Testis (tissue), 5 donors: ENCODE measurements at places on chromosomes 1 and 21. TPM values are rescaled to one million over a fixed set of nuclear protein-coding genes. Genes with fewer than 3 reads are reported as not detected.

Gene TFF2
- total RNA-seq = not detected

Gene TFF3
- 3.9 TPM for total RNA-seq

Gene LAD1
- total RNA-seq = 0.71 TPM

Gene A3GALT2
- total RNA-seq = 0.87 TPM

Gene ESRRG
- 0.93 TPM for total RNA-seq

Gene RGS16
- 1.3 TPM for total RNA-seq

Gene PGM1
- total RNA-seq = 23.2 TPM

Gene FLG2
- 0.08 TPM for total RNA-seq

Gene SLC2A5
- total RNA-seq = 74.1 TPM

Gene KRTAP12-3
- not detected for total RNA-seq

Gene TTC24
- total RNA-seq = not detected

Gene RPL5
- 899 TPM for total RNA-seq

Gene CHI3L2
- total RNA-seq = 5.0 TPM

Gene FCAMR
- not detected for total RNA-seq
